ENCODE measurements at places on chromosomes 6 and 20.

GRCh38 chr6:51467231-51467952 is 620.0 kb downstream of the PKHD1 start:
- no peak for DNase-seq

DNA sequence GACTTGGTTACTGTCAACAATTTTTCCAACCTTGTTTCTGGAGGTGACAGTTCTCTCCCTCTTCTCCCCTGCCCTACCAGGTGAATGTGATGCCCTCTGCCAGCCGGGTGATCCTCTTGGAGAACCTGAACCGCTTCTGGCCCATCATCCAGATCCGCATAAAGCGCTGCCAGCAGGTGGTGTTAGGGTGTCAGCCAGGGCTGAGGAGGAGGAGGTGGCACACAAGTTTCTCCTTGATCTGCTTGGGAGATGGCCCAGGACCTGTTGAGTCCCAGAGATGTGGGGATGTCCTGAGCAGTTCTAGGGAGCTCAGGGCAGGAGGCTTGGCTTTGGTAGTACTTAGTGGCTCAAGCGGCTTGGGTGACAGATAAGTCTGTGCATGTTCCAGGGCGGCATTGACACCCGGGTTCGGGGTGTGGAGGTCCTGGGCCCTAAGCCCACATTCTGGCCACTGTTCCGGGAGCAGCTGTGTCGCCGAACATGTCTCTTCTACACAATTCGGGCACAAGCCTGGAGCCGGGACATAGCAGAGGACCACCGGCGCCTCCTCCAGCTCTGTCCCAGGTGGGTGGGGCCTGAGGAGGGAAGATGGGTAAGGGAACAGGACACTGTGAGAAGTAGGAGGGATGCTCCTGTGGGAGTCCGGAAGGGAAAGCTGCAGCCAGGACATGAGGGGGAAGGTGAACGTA is 21.2 kb downstream of the CUL9 start:
- no peak for DNase-seq

- no peak for DNase-seq
Observed at GRCh38 chr6:17562636-17563035, 37.5 kb upstream of the FAM8A1 start.

DNA sequence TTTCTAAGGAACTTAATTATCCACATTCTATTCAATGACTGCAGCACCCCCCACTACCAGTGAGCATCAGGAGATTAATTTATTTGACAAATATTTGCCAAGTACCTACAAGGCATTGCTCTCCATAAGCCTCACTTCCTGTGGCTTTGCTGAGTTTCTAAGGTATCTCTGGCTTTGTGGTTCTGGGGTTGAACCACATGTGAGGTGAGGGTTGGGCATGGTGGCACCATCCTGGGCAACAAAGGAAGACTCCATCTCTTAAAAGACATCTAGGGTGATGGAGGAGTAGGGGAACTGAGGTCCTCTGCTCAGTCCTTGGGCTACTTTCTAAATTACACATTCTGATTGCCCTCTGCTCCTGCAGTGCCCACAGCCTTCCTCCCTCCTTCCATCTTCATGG is 25.5 kb upstream of the WFDC2 start:
- no peak for DNase-seq

DNA sequence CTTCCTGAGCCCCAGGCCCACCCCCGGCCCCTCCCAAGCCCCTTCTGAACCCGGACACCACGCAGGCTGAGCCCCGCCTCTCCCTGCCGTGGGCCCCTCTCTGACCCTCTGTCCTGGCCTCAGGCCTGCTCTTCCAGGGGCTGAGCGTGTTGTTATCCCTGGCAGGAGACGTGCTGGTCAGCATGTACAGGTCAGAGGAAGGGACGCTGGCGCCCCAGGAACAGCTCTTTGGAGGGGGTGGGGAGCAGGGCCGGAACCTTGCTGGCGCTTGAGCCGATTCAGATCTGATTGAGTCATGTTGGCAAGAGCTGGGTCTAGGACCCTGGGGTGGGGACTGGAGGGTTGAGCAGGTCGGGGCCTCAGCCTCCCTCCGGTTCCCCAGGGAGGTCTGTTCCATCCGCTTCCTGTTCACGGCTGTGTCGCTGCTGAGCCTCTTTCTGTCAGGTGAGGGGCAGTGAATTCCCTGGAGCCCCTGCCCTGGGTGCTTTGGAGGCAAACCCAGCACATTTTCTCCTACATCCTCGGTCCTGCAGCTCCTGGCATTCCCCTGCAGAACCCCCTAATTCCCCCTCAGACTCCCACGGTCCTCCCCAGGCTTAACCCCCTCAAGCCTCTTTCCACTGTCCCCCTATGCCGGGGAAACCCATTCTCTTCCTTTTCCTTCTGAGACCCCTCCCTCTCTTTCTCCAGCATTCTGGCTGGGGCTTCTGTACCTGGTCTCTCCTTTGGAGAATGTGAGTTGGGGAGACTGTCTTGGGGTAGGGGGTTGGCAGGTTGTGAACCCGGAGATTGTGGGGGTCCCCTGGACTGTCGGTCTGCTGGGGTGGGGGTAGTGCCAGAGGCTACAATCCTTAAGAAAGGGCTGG is 2.0 kb downstream of the SPAG4 start:
- peak; percentile 65 for DNase-seq

DNA sequence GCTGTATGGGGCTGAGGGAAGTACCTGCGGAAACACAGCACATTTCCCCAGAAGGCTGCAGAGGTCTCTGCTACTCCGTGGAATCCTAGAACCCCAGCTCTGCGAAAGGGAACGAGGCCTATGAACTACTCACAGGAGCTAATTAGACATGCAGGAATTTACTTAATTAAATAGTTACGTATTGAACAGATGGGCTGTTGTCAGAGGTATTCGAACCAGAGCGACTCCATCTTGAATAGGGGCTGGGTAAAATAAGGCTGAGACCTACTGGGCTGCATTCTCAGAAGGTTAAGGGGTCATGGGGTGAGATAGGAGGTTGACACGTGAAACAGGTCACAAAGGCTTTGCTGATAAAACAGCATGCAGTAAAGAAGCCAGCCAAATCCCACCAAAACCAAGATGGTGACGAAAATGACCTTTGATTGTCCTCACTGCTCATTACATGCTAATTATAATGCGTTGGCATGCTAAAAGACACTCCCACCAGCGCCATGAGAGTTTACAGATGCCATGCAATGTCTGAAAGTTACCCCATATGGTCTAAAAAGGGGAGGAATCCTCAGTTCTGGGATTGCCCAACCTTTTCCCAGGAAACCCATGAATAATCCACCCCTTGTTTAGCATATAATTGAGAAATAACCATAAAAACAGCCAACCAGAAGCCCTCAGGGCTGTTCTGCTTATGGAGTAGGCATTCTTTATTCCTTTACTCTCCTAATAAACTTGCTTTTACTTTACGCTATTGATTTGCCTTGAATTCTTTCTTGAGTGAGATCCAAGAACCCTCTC is 14.7 kb upstream of the SSTR4 start:
- DNase-seq: no peak

- DNase-seq: no peak
Observed at GRCh38 chr6:40510442-40510841, 76.7 kb downstream of the LRFN2 start.

DNA sequence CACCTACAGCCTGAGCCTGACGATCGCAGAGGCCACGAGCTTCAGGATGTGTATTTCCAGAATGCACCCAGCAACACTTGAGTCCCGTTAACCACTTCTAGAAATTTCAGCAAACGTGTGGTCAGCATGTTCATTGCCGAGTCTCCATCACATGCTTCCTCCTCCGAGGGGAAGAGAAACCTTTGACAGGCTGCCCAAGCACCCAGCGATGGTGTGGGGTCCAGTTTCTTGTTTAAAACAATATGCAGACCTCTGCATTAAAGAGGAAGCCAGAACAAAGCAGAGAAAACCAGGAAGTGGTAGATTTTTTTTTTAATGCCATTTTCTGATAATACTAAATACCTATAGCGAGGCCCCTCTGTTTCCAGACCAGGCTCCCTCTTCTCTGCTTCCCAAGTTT is 71.9 kb downstream of the GNAS-AS1 start:
- DNase-seq: no peak

- peak; percentile 86 for DNase-seq
Observed at GRCh38 chr6:33199687-33200218, 712 bp downstream of the RXRB start.

DNA sequence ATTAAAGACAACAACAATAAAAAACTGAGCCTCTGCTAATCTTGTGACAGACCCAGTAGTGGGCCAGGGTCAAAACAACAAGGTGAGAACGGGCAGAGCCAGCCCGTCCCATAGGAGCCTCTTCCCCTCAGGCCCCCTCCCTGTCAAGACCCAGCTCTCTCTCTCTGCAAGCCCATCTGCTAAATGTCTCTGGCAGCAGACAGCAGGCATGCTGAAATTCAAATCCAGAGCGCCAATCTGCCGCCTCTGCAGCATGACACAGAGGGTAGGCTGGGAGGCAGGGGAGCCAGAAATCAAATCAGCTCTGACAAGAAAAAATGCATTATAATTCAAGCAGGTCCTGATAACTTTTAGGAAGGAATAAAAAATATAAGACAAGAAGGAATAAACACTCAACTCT is 26.3 kb downstream of the METTL24 start:
- peak; percentile 13 for DNase-seq

DNA sequence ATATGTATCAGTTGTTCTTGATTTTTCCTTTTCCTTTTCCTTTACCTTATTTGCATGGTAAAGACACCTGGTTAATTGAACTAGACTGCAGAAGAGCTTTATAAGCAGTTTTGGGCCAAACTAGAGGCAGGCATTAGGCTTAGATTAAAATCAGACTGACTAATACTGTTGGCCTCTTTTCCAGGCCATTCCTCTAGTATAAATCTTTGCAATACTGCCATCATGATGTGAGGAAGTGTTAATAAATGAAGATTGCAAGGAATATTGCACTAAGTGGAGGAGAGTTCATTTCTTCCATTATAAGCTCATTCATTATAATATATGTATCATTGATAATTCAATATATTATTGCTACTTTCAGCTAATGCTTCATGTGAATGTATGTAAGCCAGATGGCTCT is 163.8 kb downstream of the MMUT start:
- DNase-seq: no peak

DNA sequence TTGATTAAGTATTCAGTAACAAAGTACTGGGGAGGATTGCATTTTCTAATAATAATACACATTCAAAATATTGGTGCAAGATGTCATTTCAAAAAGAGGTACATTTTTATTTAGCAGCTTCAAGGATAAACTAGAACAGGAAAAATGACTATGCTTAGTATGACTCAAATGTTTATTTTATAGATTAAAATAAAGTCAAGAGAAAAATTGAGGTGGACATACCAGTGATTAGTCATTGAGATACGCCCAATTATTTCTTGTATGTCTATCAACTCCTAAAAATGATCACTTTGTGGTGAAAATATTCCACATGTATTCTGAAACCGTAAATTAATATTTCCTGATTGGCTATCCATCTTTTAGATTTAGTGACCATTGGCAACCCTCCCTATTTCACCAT is 96.7 kb downstream of the PHF3 start:
- no peak for DNase-seq

DNA sequence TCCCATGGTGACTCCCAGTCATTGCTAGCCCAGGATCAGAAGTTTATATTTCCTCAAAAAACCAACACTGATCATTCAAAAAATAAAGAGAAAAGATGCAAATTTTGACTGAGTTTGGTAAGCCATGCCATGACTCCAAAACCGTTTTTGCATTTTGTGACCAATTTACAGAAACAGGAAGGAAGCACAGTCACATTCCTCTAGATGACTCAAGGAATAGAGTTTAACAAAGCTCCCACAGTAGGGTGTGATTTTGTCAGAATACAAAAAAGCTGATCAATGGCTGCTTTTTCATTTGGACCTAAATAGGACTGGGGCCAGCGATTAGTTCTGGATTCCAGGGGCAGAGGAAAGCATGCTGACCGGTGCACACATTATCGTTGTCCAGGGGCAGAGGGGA is 179.4 kb upstream of the AFDN start:
- no peak for DNase-seq

All from transverse colon (tissue), 4 donors.